ENCODE measurements at places on chromosomes 6 and 20.
A peak's percentile ranks its signal among the peaks of the same experiment; 100 is the strongest.

GRCh38 chr6:149499066-149499465 lies 14.3 kb upstream of the ZC3H12D start:
- DNase-seq, result no peak

DNA sequence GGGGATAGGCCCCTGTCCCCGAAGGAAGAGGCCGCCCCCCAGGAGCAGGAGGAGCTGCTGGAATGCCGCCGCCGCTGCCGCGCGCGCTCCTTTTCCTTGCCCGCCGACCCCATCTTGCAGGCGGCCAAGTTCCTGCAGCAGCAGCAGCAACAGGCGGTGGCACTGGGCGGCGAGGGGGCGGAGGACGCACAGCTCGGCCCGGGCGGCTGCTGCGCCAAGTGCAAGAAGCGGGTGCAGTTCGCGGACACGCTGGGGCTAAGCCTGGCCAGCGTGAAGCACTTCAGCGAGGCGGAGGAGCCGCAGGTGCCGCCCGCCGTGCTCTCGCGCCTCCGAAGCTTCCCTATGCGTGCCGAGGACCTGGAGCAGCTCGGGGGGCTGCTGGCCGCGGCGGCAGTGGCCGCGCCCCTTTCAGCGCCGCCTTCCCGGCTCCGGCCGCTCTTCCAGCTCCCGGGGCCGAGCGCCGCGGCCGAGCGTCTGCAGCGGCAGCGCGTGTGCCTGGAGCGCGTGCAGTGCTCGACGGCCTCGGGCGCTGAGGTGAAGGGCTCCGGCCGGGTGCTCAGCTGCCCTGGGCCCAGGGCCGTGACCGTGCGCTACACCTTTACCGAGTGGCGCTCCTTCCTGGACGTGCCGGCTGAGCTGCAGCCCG lies 630 bp downstream of the PPP1R3G start:
- DNase-seq, result peak; percentile 49

DNA sequence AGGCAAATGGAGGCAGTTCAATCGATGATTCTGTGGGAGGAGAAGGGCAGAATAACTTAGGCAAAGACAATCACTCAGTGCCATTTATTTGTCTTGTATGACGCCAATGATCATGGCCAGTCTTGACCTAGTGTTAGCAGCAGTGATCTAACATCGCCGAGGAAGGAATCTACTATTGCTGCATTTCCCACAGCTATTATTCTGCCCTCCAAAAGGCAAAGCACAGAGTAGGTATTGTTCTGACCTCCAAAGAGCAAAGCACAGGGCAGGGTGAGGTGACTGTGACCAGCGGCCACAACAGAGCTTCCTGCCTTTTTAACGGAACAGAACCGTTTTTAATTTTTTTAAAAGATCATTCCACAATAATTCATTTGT lies 235.9 kb downstream of the CDH4 start:
- no peak for DNase-seq

- DNase-seq, result no peak
Observed at GRCh38 chr6:34104186-34104585, 41.7 kb downstream of the GRM4 start.

DNA sequence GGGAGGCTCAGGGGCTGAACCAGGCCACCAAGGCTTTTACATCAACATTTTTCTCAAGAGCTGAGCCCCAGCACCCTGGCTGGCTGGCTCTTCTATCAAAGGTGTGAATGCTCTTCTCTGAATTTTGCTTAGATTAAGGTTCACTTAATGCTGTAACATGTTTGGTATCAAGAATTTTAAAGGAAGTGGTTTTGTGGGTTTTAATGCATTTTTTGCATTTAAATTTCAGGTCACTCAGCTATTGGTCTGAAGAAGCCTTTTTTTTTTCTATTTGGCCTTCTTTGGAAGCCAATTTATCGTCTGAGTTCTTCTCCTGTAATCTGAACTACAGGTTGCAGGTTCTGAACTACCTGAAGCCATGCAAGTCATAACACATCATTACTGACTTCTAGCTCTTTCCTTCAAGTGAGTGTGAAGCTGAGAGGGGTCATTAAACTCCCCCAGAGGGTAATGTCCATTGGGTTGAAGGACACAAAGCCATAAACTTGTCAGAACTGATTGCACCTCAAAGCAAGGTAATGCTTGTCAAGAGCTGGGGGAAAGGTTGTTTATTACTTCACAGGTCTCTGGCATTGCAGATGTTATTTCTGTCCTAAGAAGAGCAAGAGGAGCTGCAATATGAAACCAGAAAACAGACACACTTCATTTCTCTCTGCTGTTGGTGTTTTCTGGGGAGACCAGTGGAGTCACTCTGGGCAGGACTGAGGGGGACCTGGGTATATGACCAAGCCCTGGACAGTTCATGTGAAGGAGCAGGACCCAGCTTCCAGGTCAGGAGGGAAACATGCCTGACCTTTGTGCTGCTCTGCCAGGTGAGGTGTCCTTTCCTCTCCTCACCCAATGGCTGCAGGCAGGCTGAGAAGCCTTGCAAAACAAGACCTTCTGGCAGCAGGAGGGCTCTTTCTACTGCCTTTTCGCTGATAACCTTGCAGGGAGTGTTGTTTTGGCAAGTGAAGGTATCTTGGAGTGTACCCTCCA lies 26.1 kb upstream of the NEDD9 start:
- no peak for DNase-seq

DNA sequence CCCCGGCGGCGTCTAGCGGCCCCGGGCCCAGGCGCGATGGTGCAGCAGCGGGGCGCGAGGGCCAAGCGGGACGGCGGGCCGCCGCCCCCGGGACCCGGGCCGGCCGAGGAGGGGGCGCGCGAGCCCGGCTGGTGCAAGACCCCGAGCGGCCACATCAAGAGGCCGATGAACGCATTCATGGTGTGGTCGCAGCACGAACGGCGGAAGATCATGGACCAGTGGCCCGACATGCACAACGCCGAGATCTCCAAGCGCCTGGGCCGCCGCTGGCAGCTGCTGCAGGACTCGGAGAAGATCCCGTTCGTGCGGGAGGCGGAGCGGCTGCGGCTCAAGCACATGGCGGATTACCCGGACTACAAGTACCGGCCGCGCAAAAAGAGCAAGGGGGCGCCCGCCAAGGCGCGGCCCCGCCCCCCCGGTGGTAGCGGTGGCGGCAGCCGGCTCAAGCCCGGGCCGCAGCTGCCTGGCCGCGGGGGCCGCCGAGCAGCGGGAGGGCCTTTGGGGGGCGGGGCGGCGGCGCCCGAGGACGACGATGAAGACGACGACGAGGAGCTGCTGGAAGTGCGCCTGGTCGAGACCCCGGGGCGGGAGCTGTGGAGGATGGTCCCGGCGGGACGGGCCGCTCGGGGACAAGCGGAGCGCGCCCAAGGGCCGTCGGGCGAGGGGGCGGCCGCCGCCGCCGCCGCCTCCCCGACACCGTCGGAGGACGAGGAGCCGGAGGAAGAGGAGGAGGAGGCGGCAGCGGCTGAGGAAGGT lies 715 bp downstream of the SOX12 start:
- DNase-seq, result peak; percentile 61

DNA sequence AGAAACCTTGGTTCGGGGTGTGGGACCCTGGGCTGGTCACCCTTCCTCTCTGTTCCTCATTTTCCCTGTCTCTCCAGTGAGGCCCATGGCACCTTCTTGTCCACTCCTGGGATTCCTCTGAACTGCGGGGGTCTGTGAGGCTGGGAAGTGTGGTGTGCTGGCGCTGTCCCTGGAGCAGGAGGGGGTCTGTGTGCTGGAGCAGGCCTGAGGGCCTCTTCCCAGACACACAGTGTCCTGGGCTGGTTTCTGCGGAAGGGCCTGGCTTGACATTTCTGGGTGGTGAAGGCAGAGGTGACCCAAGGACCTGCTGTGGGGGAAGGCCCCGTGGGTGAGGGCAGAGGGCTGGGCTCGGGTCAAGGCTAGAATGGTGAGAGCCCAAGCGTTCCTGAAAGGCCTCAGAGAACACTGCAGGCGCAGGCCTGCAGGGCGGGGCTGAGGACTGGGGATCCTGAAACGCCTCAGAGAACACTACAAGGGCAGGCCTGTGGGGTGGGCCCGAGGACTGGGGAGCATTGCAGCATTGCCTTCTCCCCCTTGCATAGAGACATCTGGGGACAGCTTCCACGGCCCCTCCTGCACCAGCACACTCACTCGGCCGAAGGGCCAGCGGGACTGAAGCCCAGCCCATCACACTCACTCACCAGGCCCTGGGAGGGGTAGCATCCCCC lies 10.6 kb upstream of the BAK1 start:
- no peak for DNase-seq

DNA sequence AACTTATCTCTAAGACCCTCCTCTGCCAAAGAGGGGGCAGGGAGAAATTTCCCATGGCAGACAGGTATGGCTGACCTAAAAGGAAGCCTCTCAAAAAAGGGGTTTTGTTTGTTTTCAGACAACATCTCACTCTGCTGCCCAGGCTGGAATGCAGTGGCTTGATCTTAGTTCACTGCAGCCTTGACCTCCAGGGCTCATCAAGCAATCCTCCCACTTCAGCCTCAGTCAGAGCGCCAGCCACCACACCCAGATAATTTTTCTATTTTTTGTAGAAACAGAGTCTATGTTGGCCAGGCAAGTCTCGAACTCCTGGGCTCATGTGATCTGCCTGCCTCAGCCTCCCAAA lies 3.8 kb downstream of the EZR start:
- DNase-seq, result no peak

DNA sequence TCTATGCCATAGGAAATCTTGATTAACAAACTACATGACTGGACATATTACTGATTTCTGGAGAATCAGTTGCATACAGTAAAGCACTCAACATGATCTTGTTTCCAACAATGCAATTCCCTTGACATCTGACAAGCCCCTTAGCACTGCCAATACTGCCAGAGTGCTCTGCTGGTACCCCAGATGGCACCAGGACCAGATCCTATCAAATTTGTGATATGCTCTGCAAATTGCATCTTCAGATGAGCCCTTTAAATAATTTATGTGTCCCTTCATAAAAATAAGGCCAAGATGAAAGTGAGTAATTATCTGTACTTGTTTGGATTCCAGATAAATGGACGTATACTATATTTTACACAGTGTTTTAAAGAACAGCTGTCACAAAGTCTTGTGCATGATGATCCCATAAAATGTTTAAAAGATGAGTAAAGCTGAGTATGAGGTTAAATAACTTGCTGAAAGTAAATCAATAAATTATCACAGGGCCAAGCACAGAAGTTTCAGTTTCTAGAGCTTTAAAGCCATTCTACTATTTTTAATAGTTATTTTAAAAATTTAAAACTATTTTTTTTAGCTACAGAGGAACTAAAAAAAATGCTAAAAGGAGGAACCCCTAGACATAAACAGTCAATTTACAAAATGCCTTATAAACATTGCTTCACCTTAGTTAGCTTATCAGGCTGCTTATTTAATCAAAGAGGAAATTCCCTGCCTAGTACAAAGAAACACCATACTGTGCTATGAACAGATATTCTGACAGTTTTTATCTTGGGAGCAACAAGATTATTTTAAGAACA lies 42.1 kb downstream of the NUDT3 start:
- no peak for DNase-seq

- DNase-seq, result no peak
Observed at GRCh38 chr6:149221774-149222070, 95.8 kb upstream of the TAB2 start.

DNA sequence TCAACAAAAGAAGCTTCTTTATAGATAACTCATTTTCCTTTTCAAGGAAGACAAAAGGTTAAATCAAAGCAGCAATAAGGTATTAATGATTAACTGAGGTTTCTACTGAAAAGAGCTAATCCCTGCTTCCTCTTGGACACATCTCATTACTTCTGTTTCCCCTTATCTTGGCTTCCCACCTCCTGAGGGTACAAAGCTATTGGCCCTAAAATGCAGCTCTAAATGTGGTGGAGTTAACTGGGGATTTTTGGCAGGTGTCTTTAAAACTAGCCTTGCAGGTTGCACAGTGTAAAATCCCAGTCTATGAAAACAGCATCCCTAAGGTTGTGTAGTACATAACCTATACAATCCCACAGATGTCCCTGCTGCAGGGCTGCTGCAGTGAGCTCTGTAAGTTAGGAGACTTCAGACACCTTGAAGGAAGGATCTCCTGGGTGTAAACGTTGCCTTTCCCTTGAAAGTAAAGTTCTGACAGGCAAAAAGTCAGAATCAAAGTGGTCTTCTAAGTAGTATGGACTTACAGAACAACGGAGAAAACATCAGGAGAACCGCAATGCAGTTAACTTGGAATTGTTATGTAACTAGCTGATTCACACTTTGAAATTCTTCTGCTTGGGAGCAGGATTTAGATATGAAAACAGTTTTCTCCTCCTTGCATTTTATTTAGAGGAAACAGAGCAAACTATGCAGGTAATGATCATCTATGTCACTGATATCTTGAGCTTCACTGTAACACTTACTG lies 71.7 kb upstream of the TRAF3IP2 start:
- no peak for DNase-seq

DNA sequence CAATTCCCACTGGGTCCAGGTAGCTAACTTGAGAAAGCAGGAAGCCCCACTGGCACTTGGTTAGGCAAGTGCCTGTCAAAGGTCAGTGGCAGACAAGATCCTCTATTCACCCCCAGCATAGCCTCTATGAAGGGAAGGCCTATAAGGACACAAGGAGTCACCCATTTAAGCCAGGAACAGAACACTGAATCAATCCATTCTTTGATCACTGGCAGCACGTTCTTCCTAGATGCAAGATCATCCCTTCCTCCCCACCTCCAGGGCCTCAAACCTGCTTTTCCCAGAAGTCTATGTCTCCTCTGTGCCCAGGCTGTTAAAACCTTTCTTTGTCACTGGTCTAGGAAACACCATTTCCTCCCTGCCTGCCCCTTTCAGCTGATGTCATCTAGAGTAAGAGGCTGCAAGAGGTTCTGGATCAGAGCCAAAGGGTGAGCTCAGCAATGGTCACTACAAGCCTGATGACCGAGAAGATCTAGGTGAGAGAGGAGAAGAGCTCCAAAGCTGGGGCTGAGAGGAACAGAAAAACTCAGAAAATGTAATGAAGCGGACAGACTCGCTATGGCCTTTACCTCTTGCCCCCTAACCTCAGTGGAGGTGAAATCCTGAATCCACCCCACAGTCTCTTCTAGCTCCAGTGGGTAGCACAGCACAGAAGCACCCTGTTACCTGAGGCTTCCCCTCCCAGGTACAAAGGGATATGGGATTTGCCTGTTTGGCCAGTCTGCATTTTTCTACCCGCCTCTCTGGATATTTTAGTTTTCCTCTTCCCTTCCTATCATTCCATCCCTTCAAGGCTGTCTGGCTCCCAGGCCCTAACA lies 1.8 kb downstream of the GTPBP2 start:
- DNase-seq, result peak; percentile 72

DNA sequence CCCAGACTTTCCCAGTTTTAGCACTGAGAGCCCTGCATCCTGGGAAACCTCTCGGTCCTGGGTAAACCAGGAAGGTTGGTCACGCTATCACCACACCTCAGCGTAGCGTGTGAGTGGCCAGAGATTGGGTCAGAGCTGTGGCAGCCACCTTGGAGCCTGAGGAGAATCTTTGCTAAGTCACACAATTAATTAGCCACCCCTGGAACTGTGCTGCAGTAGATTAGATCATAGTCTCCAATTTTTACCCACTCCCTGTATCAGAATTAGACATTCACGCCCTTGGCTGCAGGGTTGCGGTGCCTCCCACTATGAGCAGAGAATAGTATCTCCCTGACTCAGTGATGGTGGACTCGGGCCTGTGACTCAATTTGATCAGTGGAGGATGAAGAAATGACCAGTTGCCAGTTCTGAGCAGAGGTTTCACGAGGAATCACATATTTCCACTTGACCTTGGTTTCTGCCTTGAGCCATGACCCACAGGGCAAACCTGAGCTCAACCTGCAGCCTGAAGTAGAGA lies 6.0 kb upstream of the PTGIS start:
- no peak for DNase-seq
